ENCODE measurements at places on chromosomes 3 and 15.

GRCh38 chr3:151501171-151501922 is 40.5 kb upstream of the IGSF10 start:
- DNase-seq, result no peak

DNA sequence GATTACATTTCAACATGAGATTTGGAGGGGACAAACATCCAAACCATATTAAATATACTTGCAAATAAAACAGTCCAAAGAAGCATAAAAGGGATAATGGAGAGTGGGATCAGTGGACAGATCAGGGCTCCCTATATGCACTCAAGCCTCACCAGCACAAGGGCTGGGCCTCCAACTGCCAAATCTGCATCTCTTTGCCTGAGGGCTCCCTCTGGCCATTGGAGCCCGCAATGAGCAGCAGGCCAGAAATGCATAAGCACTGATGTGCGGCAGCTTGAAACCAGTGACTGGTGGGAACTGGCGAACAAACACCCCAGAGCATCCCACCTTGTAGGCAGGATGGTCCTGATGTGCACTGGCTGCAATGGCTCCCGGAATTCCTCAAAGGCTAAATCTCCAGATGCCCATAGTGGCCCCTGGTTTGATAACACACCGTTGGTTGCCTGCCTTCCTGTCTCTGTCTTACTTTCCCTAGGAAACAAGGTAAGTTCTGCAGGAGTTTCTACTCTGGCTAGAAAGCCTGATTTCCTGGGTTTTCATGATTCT is 55.9 kb upstream of the POMGNT2 start:
- no peak for DNase-seq

DNA sequence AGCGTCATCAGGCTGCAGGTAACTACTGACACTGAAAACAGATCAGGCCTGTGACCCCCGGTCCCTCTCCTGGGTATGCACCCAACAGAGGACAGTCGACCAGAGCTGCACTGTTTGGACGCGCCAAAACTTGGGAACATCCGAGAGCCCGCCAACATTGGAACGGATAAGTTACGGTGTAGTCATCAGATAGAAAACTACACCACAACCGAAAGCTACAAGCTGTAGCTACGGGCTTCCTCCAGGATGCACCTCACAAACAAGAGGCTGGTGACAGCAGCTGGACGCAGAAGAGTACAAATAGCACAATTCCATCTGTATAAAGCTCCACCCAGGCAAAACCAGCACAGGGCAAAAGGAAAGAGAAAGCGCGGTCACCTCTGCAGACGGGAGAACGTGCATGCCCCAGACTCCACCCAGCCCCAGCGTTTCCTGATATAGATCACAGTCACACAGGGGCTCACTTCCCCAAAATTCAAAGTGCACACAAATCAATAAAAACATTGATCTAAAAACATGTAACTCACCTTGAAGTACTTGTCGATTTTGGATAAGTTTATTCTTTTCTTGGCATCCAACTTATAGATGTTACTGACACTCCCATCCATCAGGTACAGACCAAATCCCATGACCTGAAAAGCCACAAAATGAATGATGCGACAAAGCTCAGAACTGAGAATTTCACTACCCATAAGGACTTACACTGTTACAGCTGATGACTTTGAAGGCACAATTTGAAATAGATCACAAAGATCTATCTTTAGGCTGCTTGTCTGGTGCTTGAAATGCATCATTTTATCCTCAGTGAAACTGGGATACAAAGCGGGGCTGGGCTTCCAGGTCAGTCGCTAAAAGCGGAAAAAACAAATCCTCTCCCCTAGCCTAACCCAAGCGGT is 43.3 kb downstream of the CYFIP1 start:
- no peak for DNase-seq

DNA sequence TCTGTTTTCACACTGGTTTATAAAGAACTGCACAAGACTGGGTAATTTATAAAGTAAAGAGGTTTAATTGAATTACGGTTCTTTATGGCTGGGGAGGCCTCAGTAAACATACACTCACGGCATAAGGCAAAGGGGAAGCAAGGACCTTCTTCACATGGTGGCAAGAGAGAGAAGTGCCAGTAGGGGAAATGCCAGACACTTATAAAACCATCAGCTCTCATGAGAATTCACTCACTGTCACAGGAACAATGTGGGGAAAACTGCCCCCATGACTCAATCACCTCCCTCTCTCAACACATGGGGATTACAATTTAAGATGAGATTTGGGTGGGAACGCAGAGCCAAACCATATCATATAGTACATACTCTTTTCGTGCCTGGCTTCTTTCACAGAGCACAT is 42.4 kb downstream of the MAP2K1 start:
- no peak for DNase-seq
